ENCODE measurements at places on chromosomes 5 and 9.

DNA sequence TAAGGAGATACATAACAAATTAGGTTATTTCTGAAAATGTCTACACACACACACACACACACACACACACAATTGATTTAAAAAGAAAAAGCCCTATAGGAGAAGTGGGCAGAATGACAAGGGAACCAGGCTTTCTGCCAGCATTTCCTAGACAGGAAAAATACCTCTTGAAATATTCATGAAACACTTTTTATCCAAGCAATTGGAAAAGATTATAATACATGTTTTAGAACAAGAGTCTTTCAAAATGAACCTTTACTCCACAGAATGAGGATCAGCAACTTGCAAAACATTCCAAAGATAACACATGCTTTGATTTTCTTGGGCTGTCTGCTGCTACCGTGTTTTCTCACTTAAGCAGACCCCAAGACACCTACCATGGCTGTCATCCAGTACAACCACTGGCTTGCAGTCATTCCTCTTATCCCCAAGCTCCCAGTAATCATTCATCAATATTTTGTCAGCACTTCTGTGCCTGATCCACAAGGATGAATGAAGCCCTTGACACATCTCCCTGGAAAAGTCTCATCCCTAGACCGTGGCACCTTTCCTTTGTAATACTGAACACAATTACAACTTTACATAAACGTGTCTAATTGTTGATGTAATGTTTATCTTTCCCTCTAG, 717.1 kb upstream of the ZNF608 start:
- DNase-seq = no peak

DNA sequence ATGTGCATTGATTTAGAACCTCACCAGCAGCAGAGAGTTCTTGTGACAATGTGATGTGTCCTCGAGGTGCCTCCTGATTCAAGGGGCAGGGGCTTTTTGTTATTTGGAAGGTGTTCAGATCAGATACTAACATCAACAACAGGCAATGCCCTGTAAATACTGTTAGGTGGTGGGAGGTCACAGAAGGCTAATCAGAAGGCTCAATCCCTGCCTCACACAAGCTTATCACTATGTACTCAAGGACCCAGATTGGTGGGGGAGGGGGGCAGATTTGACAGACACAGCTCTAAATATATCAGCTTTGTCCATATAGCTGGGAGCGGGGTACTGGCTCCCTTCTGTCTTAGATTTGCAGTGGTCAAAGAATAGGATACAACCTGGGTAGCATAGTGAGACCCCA, 2.6 kb downstream of the FRMPD1 start:
- DNase-seq = no peak

GRCh38 chr5:50666261-50667022, at the start of gene PARP8:
Gene PARP8 (plus strand): TSS chr5:50666637. CDS start chr5:50667096, 459 bp downstream.
- no peak for DNase-seq

DNA sequence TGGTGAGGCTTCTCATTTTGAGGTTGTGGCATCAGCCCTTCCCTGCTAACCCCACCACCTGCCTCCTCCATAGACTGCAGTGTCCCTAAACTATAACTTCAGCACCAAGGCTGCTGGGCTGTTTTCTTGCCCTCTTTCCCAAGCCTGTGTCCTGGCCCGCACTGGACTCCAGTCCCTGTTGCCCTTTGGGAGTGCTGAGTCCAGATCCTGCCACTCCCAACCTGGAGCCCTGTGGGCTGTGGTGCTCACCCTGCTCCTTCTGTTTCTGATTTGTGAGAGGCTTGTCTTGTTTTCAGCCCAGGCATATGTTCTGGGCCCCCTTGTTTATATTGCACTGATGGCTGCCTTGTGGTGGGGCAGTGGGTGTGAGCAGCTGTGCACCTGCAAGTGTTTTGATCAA, 39.7 kb upstream of the RNU6ATAC start:
- no peak for DNase-seq

DNA sequence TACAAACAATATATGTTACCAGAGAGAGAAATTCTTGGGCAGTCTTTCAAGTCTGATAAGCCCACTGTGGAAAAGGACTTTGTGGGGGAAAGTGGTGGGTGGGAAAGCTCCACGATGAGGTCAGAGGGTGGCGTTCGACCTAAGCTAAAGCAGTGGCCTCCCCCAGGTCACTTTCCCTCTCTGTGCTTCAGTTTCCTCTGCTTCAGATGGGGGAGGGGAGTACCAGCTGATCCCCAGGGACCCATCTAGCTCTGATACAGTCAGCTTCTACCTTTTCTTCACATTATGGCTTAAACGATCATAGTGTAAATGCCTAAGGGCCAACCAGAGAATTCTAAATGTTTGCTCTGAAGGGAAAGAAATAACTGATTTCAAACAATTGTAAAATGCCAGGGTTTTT, 36.6 kb upstream of the ARSB start:
- no peak for DNase-seq

DNA sequence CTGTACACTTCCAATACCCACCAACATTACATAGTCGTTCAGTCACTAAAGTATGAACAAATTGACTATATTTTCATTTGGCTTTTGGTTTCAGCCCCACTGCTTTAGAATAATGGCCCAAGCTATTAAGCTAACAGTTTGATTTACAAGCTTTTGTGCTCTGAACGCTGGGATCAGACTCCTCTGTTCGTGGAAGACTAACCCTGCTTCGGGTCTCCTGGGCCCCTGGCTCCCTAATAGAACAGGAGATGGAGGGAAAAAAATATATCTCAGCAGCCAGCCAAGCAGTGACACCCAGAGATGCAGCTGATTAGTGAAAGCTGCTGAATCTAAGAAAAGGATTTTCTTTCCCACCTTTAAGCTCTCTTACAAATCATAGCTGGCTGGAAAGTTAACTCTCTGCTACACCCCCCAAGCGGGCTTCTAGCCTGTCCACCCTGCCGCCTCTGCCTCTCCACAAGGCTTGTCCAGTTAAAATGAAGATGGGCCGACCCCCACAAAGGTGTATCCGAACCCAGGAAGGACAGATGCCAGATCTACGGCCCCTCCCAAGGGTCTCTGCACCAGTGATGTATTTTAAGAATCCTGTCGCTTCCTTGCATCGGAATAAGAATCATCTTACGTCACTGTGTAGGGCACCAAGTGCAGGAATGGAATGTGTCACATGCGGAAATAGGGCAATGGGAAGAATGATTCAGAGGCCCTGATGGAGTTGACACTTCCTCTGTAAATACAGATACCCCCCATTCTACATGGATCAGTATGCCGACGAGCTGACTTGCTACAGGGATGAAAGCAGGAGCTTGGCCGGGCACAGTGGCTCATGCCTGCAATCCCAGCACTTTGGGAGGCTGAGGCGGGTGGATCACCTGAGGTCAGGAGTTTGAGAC, 33.4 kb upstream of the BARHL1 start:
- DNase-seq = no peak

GRCh38 chr9:134062461-134063087, 5.3 kb downstream of the BRD3 start:
- no peak for DNase-seq

Data from hippocampal formation (tissue), 2 donors.